ENCODE measurements at places on chromosomes 3 and 15. TPM values are rescaled to one million over a fixed set of nuclear protein-coding genes. Genes with fewer than 3 reads are reported as not detected.

GHSR gene
- total RNA-seq: not detected

RFTN1 gene
- total RNA-seq: 1.9 TPM

DNA sequence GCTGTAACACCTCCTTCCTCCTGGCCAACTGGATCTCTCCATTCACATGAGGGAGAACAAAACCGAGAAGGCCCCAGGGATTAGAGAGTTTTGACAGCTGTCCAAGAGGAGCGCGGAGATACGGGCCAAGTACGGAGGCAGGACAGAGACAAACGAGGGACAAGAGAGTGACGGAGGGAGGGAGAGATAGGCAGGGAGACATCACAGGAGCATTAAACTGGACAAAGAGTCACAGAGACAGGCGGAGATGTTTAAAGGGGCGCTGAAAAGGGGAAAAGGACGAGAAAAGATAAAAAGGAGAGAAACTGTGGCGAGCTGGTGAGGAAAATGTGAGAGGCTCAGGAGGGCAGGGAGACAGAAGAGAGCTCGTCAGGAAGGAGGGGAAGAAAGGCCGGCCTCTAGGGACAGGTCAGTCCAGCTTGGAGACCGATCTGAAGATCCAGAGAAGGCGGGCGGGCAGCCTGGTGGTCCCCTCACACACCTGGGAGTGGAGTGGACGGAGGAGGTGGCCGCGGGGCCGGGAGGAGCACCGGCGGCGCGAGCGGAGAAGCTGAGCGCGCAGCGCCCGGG, 40.5 kb upstream of the ROPN1 start:
- peaks cover 27% of the 10 kb centered on the region for H3K4me1 ChIP-seq

DNA sequence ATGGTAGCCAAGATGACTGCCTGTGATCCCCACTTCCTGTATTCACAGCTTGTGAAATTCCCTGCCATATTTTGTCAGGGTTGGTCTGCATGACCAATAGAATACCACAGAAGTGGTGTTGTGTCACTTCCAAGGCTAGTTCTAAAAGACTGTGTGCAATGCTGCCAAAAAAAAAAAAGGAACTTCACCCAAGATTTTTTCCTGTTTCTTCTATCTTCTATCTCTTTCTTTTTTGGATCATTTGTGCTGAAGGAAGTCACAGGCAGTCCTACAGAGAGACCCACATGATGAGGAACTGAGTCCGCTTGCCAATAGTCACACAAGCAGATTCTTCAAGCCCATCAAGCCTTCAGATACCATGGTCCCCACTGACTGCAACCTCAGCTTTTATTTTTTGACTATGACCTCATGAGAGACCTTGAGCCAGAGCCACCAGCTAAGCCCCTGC, 18.1 kb upstream of the RAF1 start:
- no peaks in the 10 kb centered on the region for H3K36me3 ChIP-seq
- no peak for DNase-seq
- H3K27me3 ChIP-seq: no peaks in the 10 kb centered on the region
- H3K4me1 ChIP-seq: peaks cover 8% of the 10 kb centered on the region

DNA sequence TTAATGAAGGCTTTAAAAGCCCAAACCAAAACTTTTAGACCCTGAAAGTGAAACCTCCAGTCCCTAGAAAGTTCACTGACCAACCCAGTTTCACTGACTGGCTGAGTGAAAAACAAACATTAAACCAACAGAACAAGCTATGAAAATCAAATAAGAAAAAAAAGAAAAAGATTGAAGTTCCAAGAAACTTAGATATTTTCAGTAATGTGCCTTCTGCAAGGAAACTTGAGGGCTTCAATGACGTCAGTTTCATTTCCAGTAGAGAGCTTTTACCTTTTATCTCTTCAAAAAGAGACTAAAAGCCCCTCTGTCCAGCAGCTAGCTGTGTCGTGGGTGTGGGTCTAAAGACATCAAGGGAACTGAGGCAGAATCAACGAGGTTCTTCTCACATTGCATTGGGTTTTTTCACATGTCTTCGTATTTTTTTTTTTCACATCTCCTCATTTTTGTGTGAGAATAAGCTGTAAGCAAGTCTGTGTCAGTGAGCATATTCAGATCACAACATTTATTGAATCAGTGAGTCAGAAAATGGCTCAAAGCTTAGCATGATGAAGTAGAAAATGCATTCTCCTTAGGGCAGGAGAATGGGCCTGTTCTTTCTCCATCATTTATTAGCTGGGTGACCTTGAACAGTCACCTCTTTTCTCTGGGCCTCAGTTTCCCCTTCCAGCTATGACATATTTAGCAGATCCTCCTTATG, 54.8 kb upstream of the BCL6 start:
- DNase-seq: no peak
- no peaks in the 10 kb centered on the region for H3K27me3 ChIP-seq
- H3K27ac ChIP-seq: no peak overlapping the region
- H3K36me3 ChIP-seq: no peaks in the 10 kb centered on the region
- no peak overlapping the region for H3K4me3 ChIP-seq

GRCh38 chr3:150308037-150308319, 100.1 kb upstream of the TSC22D2 start:
- no peak for DNase-seq
- H3K4me1 ChIP-seq: no peaks in the 10 kb centered on the region
- H3K4me3 ChIP-seq: no peak overlapping the region
- no peaks in the 10 kb centered on the region for H3K27me3 ChIP-seq
- no peak overlapping the region for H3K27ac ChIP-seq

- H3K36me3 ChIP-seq: no peaks in the 10 kb centered on the region
- H3K27me3 ChIP-seq: peaks cover 25% of the 10 kb centered on the region
- no peak for DNase-seq
- no peak overlapping the region for H3K27ac ChIP-seq
- H3K4me1 ChIP-seq: peaks cover 9% of the 10 kb centered on the region
- H3K4me3 ChIP-seq: peak overlapping the region; percentile 65
Observed at GRCh38 chr15:41622901-41623300, 37.3 kb upstream of the MGA start.

- no peak overlapping the region for H3K4me3 ChIP-seq
- H3K36me3 ChIP-seq: peaks cover 2% of the 10 kb centered on the region
- peaks cover 4% of the 10 kb centered on the region for H3K4me1 ChIP-seq
- DNase-seq: no peak
Observed at GRCh38 chr3:134874737-134875413, 79.8 kb downstream of the EPHB1 start.

DNA sequence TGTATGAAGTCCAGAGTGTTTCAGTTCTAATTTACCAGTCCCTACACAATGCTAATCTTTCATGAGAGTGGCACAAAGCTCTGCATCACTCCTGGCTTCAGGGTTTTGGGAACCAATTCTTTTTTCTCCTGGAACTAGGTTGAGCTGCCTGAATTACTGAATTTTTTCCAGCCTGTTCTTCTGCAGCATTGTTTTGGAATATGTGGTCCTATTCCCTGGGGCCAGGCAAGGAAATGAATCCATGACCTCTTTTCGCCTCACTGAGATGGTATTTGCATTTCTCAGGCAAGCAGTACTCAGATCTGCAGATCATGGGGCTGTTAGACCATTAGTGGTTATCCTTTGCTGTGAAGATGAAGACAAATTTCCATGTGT, 25.6 kb upstream of the GPR171 start:
- no peak overlapping the region for H3K4me3 ChIP-seq
- H3K27ac ChIP-seq: peak overlapping the region; percentile 92
- no peak for DNase-seq
- peaks cover under 1% of the 10 kb centered on the region for H3K36me3 ChIP-seq
- H3K27me3 ChIP-seq: no peaks in the 10 kb centered on the region

Data from neural crest cell (in vitro differentiated cells).